ENCODE measurements at places on chromosomes 11 and 22.

GRCh38 chr11:111378861-111379601 lies at the start of gene POU2AF1:
POU2AF1 (minus strand) TSS chr11:111379275; CDS start chr11:111379177, 98 bp downstream.
- no peak for DNase-seq

DNA sequence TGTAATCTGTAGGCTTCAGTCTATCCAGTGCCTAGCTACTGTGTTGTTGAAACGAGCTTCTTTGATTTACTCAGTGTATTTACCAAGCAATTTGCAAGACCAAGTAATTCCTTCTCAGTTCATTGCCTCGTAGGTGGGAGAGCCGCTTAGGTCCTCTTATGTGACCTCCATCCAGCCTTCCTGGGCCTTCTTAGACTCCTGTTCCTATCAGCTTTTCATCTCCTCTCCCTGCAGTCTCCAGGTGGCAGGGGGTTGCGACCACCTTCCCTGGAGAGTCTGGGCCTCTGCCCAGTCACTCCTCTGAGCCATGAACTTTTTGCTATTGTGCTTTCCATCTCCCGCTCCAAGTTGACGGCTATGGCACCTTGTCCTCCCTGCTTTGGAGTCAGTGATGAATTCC lies 251.8 kb downstream of the KIRREL3 start:
- DNase-seq = no peak

GRCh38 chr22:25892678-25893077 lies 150.7 kb downstream of the MYO18B start:
- DNase-seq = no peak

DNA sequence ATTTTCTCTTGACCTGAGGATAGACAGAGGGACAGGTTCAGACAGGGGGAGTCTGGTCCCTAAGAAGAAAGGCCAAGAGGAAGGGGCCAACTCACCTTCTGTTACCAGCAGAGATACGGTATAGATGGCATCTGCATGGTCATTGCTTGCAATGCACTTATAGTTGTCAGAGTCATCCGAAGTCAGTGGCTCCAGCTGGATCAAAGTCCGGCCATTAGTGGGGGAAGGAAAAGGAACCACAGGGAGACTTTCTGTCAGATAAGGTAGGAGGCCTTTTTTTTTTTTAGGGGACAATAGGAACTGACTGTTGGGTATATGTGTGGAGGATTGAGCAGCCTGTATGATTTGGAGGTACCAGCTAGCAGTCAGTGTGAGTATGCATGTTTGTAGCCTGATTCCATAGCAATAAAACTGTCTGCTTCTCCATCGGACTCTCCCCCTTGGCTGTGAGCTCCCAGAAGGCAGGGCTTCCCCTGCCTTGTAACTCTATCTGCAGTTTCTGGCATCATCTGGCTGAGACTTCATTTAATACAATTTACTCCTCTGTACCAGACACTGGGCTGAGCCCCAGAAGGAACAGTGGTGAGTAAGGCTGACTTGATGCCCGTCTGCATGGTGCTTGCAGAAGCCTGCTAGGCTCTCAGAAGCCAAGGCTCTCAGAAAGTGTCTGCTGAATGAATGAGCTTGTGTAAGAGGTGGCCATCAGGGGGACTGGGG lies 5.7 kb downstream of the IGSF22 start:
- no peak for DNase-seq

GRCh38 chr22:20282901-20283673 lies 15.0 kb upstream of the RTN4R start:
- DNase-seq = no peak

GRCh38 chr11:118281284-118281683 lies 17.2 kb upstream of the MPZL2 start:
- DNase-seq = no peak

All from CMK (cell line).